ENCODE measurements at places on chromosomes 6 and 20. TPM values are rescaled to one million over a fixed set of nuclear protein-coding genes. Genes with fewer than 3 reads are reported as not detected.

DNA sequence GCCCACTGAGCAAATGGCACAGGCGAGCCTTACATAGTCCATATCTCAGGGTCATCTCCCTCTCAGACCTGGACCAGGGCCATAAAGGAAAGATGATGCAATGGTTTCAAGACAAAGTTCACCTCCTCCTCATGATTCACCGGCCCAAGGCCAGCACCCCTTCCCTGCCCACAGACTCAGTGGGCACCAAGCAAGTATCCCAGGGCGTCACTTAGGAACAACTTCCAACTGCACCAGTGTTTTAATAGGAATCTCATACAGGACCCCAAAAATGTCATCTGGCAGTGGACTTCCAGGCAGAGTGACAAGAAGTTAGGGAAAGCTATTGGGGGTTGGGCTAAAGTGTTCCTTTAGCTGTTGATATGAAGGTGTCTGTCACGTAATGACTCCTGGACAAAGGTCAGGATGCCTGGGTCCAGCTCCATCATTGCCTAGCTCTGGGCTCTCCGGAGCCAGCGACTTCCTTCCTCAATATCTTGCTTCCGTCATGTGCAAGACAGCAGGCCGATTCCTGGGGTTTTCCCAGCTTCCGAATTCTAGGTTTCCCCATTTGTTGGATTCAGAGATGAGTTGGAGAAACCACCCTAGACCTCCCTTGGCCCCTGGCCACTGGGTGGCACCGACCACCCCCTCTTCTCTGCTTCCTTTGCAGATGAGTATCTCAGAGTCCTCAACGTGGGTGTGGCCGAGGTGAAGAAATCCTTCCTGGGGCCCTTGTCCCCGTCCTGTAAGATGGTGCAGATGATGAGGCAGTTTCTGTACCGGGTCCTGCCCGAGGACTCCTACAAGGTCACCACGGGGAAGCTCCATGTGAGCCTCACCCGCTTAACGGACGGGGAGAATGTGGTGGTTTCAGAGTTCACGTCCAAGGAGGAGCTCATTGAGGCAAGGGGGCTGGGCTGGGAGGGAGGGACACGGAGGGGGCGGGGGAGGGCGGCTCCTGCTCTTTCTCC lies 21.1 kb downstream of the PNPLA1 start:
- H3K27me3 ChIP-seq = peaks cover under 1% of the 10 kb centered on the region
- H3K4me3 ChIP-seq = no peak overlapping the region
- DNase-seq = peak; percentile 65
- peaks cover 5% of the 10 kb centered on the region for H3K4me1 ChIP-seq

GRCh38 chr6:76876922-76877553 lies 586.3 kb downstream of the HTR1B start:
- no peaks in the 10 kb centered on the region for H3K4me1 ChIP-seq
- H3K36me3 ChIP-seq = no peaks in the 10 kb centered on the region

The BTNL2 gene
- not detected for total RNA-seq

GRCh38 chr20:40104959-40105358 lies 584.1 kb downstream of the MAFB start:
- DNase-seq = no peak
- no peaks in the 10 kb centered on the region for H3K4me1 ChIP-seq
- no peaks in the 10 kb centered on the region for H3K36me3 ChIP-seq
- no peak overlapping the region for H3K4me3 ChIP-seq
- no peaks in the 10 kb centered on the region for H3K27me3 ChIP-seq

The VWA7 gene
- 1.5 TPM for total RNA-seq
